Activated CD8-positive, alpha-beta memory T cell treated with anti-CD3 and anti-CD28 coated beads for 1 hour (primary cell): ENCODE measurements at places on chromosomes 5 and 9.

DNA sequence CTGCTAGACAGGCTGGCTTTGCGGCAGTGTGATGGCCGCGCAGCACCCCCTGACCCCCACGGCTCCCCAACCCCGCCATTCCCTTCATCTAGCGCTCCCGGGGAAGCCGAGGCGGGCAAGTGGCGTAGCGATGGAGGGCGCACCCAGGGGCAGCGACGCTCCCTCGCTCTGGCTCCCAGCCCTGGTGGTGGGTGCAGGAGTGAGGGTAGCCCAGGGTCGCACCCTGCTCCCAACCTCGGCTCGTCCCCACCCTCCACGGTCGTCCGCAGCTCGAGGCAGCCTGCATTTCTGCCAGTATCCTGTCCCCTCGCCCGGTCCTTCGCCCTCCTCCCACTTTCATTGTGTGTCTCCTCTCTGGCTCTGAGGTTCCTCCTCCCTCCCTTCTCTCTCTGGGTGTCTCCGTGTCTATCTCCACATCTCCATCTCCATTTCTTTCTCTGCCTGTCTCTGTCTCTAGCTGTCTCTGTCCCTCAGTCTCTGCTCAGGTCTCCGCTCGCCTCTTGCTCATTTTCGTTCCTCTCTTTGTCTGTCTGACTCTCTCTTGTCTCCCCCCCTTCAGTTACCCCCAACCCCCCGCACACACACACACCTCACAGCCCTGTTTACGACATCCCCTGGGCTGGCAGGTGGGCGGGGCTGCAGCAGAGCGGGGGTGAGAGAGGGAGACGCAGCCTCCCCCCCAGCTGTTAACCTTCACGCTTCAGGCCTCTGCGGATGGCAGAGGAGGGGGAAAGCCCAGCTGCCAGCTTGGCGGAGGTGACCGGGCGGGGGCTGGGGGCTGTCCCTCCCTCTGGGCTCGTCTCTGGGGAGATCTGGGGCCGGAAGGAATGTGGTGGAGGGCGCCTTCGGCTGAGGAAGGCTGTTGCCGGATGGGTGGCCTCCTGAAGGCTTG lies 48.7 kb upstream of the PSD2 start:
- DNase-seq = peak; percentile 60

- no peak for DNase-seq
Observed at GRCh38 chr9:108275906-108276305, 579.9 kb downstream of the ACTL7B start.

- DNase-seq = no peak
Observed at GRCh38 chr5:20617841-20618240, 629.8 kb upstream of the CDH18 start.

- no peak for DNase-seq
Observed at GRCh38 chr5:22102823-22103359, 750.3 kb downstream of the CDH12 start.

GRCh38 chr5:91403438-91403837 lies 20.3 kb upstream of the ARRDC3 start:
- DNase-seq = no peak

DNA sequence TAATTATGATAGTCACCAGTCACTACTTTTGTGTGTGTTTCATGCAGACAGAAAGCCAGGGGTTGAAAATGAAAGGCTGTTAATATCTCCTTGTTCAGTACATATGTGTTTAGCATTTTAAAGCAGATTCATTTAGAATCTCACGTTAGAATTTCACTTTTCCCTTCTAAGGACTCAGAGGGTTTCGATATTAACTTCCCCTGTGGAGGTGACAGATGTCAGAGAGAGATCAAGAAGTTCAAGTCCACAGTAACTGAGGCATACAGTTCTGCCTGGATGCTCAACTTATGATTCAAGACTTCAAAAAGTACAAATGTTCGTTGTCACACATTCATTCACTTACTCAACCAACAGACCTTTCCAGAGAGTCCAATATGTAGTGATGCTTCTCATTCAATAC lies 251.1 kb downstream of the EBF1 start:
- no peak for DNase-seq

DNA sequence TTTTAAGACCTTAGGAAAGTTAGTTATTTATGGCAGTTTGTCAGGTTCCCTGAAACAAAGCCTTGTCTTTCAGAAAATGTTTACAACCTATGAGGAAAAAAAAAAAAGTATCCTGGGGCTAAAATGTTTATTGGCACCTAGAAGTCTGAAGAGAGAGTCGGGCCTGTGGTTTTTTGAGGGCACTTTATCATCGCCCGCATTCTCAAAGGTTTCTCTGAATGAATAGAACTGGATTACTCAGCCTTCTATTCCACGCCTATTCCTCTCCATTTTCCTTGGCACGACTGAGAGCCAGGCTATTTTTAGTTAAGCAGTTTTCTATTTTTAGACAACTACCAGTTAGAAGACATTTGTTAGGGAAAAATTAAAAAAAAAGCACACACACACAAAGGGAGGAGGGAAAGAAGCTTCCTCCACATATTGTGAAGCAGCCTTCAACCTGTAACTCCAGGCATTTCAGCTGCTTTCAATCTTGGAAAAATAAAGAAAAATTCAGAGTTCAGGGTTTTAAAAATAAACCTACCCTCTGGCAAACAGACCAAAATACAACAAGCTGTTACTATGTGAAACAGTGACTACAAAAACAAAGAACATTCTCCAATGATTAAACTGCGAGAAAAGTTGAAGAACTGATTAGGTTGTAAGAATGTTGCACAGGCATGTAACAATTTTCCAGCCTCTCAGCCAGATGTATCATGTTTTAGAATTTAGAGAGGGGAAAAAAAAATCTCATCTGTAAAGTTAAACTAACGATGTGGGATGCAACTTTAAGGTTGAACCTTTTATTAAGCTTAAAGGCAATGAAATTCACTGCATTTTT lies 97.0 kb downstream of the MEF2C start:
- no peak for DNase-seq

DNA sequence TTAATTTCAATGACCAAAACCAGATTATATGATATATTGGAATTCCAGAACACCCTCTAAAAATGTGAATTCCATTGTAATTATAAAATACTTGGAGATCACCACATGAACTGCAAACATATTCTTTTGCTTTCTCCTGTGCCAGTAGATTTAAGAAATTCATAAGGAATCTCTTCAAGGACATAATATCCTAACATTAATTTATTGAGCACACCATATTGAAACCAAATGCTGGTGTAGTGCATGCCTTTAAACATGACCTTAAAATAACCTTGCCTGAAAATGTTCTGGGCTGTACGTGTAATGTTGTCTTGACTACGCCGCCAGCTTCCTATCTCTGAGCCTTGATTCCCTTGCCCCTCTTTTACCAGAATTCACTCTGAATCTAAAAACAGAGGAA lies 205.0 kb upstream of the ACTBL2 start:
- DNase-seq = no peak

DNA sequence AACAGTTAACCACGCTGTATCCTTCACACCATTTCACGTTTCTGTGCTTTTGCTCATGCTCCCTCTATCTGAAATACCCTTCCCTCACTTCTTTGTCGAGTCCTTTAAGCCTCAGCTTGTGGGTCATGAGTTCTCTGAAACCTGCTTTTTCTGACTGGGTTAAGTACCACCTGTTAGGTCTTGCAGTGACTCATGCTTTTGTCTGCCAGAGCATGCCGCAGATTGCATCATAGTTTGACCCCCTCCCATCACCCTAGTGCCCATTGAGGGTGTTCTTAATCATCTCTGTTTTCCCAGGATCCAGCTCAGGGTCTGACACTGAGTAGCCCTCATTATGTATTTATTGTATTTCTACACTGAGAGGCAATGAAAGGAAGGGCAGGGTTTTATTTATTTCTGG lies 190.2 kb downstream of the ASTN2 start:
- no peak for DNase-seq

DNA sequence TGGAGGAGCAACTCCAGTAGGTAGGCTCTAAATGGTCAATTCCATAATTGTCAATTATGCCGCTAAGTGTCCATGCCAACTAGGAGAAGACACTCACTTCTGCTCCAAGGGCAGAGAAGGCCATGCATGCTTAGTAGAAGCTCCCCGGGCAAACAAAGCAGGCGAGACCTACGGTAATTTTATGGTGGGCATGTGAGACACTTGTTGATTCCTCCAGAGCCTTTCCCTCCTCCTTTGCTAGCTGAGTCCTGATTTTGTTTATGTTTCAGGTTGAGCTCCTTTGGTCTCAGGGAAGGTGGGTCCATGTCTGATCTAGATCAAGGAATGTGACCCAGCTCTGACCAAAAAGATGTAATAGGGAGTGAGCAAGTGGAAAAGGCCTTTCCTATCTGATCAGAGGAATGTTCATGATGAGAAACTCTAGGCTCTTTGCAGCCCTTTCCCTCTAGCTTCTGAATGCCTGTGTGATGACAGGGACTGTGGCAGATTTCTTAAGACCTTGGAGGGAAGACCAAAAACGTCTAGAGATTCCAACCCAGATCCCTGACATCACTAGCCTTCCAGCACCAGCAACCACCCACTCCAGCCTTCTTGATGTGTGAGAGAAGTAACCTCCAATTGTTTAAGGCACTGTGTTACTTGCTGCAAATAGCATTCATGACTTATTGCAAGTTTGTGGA lies 7.7 kb upstream of the CPEB4 start:
- no peak for DNase-seq
